ENCODE measurements at places on chromosomes 13 and 19. TPM values are rescaled to one million over a fixed set of nuclear protein-coding genes. Genes with fewer than 3 reads are reported as not detected.
A peak's percentile ranks its signal among the peaks of the same experiment; 100 is the strongest.

Gene DKKL1
- not detected for total RNA-seq

DNA sequence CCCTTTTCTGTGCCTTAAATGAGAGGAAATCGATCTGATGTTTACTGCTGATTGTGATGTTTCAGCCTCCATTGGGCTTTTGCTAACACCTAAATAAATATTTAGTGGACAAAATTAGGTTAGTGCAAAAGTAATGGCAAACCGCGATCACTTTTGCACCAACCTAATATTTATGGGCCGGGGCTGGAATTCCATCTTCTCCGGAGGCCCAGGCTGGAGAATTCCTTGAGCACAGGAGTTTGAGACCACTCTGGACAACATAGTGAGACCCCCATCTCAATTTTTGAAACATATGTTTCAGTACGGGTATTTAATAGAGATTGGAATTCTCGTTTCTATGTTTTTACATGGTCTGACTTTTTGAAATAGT, 603 bp downstream of the ZNF880 start:
- DNase-seq: no peak

GRCh38 chr13:109840201-109840892, 54.0 kb upstream of the IRS2 start:
- peak; percentile 53 for DNase-seq

DNA sequence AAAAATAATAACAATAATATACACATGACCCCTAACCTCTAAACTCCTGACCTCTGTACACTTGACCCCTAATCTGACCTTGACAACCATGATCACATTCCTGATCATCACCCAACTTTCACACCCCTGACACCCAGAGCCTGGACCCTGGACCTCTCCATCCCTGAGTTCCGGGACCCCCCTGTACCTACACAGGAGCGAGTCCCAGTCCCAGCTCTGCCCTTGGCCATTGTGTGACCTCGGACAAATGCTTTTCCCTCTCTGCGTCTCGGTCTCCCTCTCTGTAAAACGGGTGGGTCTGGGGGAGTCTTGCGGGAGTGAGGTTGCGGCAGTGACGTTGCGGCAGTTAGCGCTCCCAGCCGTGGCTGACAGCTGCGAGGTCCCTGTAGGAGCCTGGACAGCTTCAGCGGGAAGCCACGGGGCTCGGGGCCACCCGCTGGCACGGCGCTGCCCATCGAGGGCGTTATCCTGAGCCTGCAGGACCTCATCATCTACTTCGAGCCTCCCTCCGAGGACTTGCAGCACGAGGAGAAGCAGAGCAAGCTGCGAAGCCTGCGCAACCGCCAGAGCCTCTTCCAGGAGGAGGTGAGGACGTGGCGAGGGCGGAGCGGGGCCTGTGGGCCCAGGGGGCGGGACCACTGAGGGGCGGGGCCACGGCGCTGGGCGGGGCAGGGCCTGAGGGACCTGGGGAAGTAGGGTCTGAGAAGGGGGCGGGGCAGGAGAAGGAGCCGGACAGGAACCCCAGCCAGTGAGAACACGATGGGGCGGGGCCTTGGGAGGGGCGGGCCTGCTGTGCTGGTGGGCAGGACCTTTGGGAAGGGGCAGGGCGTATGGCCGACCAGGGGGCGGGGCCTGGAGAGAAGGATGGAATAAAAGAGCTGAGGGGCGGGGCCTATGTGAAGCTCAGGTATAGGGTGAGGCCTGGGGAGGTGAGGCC, 19.2 kb downstream of the RYR1 start:
- DNase-seq: peak; percentile 36
